T-helper 22 cell (primary cell): ENCODE measurements at places on chromosomes 3 and 15.

DNA sequence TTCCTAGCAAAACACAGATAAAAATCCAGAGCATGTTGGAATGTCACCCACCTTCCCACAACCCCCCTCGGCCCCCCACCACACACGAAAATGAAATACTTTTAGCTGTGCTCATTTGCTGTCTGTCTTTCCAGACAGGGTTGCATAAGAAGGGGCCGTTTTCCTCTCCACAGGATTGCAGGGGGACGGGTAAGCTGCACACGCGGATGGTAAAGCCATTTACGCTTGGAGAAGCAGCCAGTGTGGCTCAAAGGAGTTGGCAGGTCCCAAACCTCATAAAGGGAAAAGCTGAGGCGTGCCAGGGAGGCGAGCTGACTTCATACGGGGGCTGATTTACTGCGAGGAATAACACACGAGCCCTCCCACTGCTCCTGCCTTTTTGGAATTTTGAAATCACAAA is 47.4 kb upstream of the ITGA11 start:
- DNase-seq: no peak

DNA sequence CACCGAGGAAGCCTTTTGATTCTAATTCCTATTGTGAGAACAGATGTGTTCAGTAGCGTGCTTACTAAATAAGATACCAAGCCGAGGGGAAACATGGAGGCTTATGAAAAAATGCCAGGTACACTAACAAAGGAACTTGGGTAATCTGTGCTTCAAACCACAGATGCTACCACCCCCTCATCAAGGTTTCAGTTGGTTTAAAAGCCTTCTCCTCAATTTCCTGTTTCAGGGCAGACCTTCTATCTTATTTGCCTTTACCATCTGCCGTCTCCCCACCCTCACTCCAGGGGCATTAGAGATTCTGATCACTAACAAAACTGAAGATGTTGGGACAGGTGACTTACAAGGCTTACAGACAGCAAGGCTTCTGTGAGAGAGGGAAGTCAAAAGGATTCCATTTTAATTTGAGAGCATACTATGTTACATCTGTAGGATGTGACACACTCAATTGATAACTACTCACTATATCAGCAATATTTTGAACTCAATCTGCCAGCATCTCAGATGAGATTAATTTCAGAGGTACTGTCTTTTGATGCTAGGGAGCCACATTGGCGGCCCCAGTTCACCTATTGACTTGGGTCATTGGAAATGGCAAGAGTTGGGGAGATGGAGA is 60.6 kb upstream of the PLCL2 start:
- DNase-seq: no peak

- DNase-seq: no peak
Measured at GRCh38 chr15:55253580-55253979, 36.0 kb downstream of the RAB27A start.

DNA sequence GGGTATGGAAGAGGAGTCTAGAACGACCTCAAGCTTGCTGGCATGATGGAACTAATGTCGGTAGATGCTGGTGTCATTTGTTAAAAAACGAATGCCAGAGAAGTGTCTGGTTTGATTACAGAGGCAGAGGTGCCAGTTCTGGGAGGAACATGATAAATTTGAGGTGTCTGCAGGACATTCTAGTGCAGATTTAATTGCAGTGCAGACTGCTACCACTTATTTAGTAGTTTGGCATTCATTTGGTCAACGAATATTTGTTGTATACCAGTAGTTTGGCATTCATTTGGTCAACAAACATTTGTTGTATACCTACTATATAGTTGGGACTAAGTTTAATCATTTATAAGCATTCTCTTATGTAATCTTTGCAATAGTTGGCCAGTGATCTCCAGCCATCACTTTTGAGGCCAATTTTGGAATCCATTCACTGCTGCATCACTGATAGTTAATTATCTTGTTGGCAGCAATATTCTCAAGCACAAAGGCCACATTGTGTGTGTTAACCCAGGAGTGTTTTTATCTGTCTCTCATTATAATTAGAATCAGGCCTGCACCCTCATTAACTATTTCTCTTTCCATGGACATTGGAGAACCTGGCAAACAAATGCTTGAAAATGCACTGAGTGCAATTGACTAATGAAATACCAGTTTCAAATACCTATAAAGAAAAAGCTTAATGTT is 19.5 kb upstream of the TGFBR2 start:
- no peak for DNase-seq

- no peak for DNase-seq
Measured at GRCh38 chr3:54647721-54648120, 280.1 kb downstream of the LRTM1 start.

GRCh38 chr3:39187372-39188155 is 4.8 kb downstream of the XIRP1 start:
- no peak for DNase-seq

DNA sequence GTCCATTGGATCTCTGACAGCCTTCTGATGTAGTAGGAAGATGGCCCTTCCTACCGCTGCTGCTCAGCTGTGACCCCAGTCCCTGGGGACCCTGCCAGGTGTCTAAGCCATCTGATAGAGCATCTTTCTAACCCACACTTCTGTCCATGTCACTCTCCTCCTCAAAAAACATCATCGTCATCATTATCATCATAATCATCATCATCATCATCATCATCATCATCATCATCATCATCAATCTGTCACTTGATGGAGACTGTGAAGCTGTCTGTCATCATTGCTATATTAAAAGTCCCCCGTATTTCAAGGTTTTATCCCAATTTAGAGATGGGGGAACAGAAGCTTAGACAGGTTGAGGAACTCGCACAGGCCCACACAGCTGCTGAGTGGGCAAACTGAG is 75.1 kb upstream of the SLC6A11 start:
- no peak for DNase-seq

- DNase-seq: no peak
Measured at GRCh38 chr3:48826451-48826850, 21.2 kb downstream of the PRKAR2A start.

DNA sequence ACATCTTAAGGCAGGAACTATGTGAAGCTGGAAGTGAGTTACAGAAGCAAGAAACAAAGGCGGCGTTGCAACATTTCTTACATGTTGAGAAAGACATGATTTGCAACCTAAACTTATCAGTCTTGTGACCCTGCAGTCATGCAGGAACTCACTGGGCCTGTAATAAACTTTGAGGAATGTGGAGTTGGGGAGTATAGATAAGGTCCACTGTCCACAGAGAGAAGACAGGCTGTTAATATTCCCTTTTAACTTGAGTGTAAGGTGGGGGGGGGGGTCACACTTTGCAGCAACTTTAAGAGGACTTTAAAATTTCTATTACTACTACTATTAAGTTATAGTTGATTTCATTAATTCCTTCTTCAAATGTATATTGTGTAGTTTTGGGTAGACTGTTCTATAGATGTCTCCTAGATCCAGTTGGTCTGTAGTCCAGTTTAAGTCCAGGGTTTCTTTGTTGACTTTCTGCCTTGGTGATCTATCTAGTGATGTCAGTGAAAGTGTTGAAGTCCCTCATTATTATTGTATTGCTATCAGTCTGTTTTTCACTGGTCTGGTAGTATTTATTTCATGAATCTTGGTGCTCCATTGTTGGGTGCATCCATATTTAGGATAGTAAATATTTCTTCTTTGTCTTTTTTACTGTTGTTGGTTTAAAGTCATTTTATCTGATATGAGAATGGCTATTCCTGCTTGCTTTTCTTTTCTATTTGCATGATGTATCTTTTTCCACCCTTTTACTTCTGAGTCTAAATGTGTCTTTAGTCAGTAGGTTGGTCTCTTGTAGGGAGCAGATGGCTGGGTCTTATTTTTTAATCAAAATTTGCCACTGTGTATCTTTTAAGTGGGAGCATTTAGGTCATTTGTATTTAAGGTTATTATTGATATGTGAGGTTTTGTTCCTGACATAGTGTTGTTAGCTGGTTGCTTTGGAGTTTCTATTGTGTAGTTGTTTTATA is 15.6 kb upstream of the FAM98B start:
- no peak for DNase-seq

GRCh38 chr15:90343302-90343790 is 8.7 kb upstream of the ZNF774 start:
- DNase-seq: no peak

GRCh38 chr3:22691407-22691806 is 511.7 kb upstream of the UBE2E2 start:
- DNase-seq: no peak

DNA sequence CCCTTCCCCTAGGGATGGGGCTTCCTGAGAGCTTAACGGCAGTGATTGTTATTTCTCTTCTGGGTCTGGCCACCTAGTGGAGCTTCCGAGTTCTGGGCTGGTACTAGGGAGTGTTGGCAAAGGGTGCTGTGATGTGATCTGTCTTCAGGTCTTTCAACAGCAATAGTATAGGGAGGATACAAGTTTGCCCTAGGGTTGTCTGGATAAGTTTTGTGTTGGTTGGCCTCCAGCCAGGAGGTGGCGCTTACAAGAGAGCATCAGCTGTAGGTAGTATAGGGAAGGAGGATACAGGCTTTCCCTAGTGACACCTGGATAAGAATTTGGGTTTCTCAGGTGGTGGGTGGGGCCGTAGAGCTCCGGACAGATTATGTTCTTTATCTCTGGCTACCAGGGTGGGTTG is 19.2 kb upstream of the CPOX start:
- DNase-seq: no peak

DNA sequence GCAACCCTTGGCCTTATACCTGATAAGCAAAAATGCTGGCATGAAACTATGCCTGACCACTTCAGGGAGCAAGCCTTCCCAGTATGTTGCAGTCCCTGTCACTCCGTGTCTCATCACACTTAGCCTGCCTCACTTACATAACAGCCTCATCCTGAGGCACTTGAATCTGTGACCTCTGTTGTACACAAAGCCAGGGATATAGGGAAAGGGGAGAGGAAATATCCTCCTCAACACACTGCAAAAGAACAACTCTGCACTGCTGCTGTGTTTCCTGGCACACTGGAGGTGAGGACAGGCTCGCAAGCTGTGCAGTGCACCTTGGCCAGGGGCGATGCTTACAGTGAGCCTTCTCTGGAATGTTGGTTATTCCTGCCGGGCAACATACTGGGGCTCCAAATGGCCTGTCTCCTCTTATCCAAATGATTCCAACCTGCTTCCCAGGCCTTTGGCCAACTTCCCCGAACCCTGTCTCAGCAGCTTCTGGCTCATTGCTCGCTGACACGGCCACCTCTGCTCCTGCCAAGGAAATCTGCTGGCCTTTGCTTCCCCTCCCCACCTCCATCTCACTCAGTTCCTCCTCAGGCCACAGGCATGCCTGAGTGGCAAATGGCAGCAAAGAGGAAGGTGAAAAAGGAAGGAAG is 109.2 kb downstream of the CD47 start:
- DNase-seq: no peak

GRCh38 chr3:150761831-150762661 is 923 bp downstream of the SIAH2 start:
- DNase-seq: no peak

GRCh38 chr3:180332608-180333007 is 269.4 kb upstream of the TTC14 start:
- DNase-seq: no peak

- no peak for DNase-seq
Measured at GRCh38 chr3:168331756-168332155, 236.0 kb upstream of the GOLIM4 start.

- no peak for DNase-seq
Measured at GRCh38 chr15:50736823-50737222, 28.7 kb downstream of the SPPL2A start.

DNA sequence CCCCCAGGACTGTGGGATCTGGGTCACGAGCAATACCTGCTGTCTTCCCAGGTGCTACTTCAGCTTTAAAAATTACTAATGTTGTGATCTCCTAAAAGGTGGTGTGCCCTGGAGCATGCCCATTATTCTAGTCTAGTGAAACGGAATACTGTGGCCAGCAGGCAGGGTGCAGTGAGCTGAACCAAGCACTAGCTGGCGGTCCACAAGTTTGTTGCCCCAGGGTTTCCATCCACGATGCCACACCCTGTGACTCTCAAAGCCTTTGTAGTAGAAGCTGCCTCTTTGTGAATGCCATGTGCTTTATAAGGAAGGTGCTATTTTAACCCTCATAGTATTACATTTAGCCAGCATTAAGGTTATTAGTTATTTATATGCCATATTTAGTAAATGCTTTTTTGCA is 49.1 kb downstream of the PXYLP1 start:
- no peak for DNase-seq

GRCh38 chr15:25182098-25182478 is 227.3 kb downstream of the SNRPN start:
- no peak for DNase-seq

GRCh38 chr3:64859625-64860535 is 172.1 kb upstream of the ADAMTS9 start:
- no peak for DNase-seq

- DNase-seq: no peak
Measured at GRCh38 chr3:37885814-37886213, 24.1 kb downstream of the CTDSPL start.

DNA sequence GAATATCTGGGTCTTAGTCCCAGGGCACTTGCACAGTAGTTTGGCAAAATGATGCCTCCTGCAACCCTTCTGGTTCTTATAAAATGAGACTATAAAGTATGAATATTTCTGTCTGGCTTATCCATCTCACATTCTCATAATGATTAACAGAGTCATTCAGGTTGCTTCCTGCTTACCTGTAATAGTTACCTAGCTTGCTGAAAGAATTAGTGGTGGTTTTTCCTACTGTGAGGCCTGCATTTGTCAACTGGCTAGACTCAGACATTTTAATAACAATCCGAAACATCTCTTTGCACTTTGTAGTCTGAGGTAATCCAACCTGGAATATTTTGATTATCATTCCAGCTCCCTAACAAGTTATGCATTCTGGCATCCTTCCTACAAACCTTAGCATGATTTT is 75.6 kb upstream of the POU1F1 start:
- no peak for DNase-seq

DNA sequence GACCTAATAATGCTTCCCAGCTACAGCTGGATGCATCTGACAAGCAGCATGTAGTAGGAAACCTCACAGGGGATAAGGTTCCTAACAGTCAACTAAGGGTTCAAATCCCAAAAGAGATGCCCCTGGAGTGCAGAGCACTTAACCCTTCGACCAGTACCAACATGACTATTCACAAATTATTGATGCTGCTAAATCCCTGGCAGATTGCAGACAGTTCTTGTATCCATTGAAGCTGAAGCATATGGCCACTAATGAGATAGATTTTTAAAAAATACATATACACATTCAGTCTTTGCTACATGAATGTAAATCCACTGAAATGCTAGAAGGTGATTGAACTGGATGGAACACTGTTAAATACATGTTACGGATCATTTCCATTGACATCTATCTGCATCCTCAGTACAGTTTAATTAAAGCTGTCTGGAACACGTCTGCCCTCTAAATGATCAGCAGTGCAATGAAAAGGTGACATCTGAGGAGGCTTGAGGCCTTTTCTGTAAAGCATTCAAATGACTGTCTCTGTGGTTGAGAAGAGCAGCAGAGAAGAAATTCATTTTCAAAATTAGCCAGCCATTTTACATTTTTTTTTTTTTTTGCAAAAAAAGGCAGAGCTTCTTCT is 19.5 kb upstream of the NANOGP8 start:
- DNase-seq: no peak

DNA sequence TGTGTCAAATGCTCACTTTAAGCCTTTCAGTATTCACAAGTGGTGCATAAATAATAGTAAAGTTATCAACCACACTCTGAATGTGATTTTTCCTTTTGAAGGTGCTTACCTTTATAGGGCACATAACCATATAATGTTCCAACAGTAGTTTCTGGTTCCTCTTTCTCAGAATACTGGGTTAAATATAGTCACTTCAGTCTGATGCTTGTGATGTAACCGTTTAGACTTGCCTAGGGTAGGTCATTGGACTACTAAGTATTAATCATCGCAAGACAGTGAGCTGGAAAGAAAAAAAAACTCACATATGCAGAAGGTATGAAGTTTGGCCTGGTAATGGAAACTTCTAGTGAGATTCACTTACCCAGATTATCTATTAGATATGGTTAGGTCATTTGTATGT is 1.9 kb downstream of the KBTBD8 start:
- DNase-seq: no peak
